ENCODE measurements at places on chromosomes 1 and 21.

GRCh38 chr1:173017792-173018191 lies 32.9 kb downstream of the TNFSF18 start:
- no peak for DNase-seq

DNA sequence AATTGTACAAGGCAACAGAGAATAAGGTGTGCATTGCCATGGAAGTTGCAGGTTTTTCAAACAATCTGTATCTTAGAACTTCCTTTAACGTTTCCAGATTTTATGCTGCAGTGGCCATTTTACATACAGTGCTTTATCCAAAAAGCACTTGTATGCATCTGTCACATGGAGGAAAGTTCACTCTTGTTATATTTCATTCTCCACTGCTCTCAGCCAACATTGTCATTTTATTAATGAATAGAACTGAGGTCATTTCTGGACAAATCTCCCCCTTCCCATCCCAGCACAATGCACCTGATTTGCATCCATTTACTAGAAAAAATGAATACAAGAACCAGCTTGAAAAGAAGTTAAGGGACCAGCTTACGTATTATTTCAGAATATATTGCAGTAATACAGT lies 342.0 kb downstream of the USP25 start:
- no peak for DNase-seq

DNA sequence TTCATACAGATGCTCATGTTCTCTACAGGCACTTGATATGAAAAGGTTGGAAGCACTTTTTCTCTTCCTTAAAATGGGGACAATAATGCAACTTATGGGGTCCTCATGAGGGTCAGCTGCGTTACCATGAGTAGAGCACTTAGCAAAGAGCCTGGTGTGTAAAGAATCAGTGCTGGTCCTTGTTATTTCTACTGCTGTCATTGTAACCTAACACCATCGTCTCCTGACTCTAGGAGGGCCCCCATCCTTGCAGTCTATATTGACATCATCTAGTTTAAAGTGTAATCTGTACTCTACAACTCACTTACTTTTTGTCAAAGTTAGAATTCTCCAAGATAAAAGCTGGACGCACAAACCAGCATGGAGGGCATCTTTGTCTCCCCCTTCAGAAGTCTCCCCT lies 2.4 kb downstream of the CAPN9 start:
- DNase-seq, result no peak

- peak; percentile 80 for DNase-seq
Measured at GRCh38 chr1:204509186-204509635, 7.0 kb upstream of the MDM4 start.

GRCh38 chr1:221774054-221774842 lies 32.4 kb upstream of the DUSP10 start:
- DNase-seq, result no peak

GRCh38 chr1:210653771-210654170 lies 325.1 kb downstream of the HHAT start:
- peak; percentile 8 for DNase-seq

GRCh38 chr1:173530795-173531693 lies 53.9 kb downstream of the PRDX6 start:
- no peak for DNase-seq

- no peak for DNase-seq
Measured at GRCh38 chr1:182681568-182681912, 2.8 kb downstream of the RGS8 start.

DNA sequence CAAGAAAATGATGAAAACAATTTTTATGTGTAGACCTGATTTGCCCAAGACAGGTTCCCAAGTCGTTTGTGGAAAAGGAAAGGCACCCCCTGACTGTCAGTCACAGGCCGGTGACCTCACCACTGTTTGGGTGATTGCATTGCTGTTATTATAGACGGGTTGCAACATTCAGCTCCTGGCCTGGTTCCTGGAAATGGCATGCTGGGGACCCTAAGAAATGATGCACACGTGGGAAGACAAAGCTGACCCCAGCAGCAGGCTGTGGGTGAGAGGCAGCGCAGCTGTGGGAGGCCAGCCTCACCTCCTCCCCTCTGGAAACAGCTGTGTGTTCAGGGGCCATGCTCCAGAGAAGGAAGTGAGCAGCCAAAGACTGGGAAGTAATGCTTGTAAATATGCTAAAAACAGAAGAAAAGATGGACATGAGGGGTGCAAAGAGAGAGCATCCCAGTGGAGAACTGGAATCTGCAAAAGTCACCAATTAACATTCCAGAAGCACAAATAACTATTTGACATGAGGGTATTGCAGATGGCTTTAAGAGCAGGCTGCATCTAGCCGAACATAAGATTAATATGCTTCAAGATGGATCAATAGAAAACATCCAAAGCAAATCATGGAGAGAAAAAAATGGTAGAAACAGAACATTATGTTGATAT lies 23.4 kb upstream of the ABCG1 start:
- DNase-seq, result peak; percentile 65

DNA sequence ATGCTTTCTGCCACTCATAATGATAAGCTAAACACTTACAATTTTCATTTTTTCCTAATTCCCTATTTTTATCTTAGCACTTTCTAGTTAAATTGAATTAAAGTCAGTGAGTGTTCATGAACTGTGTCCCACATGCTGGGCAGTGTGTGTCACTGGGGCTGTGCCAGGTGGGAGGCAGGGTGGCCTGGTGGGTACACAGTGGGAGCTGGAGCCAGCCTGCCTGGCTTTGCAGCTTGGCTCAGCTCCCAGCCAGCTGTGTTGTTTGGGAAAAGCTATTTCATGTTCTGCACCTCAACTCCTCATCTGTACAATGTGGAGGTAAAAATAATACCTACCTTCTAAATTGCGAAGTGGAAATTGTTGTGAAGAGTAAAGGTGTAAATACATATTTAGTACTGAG lies 238.4 kb downstream of the PLA2G4A start:
- DNase-seq, result no peak

DNA sequence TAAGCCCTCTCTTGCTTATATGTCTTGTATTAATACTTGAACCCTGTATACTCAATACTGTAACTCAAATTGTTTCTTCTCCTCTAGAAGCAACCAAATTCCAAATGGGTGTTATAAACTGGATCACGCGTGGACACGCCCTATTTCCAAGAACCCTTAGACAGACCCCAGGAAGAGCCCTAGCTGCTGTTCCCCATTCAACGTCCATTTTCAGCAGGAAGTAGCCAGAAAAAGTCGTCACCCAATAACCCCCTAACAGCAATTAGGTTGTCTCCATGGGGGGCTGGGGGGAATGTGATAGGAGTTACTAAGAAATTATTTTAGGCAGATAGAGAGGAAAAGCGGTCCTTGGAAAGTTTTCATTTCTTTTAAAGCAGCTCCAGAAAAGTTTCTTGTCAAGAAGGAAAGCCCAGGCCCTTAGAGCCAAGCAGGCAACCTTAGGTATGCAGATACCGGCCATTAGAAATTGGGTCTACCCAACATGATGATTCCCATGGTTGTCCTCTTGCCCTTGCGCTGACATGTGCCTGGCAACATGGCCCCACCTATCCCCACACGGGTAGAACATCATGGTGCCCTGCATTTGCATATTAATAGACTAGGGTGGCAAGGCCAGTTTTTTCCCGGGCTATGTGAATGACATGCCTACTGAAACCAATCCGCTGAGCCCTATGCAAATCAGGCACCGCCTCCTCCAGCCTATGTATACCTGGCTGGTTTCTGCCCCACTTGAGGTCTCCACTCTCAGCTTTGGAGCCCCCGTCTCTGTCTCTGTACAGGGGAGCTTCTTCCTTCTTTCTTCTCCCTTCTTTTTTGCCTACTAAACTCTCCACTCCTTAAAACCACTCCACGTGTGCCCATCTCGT lies 4.0 kb upstream of the CD46 start:
- DNase-seq, result no peak

GRCh38 chr1:224666913-224667312 lies 50.8 kb downstream of the CNIH3 start:
- DNase-seq, result no peak

GRCh38 chr1:156499842-156500542 lies 583 bp downstream of the MEF2D start:
- peak; percentile 14 for DNase-seq

GRCh38 chr1:167935216-167936067 lies 1.0 kb upstream of the DCAF6 start:
- DNase-seq, result peak; percentile 52

GRCh38 chr1:7457811-7458210 lies 313.3 kb upstream of the VAMP3 start:
- DNase-seq, result no peak

DNA sequence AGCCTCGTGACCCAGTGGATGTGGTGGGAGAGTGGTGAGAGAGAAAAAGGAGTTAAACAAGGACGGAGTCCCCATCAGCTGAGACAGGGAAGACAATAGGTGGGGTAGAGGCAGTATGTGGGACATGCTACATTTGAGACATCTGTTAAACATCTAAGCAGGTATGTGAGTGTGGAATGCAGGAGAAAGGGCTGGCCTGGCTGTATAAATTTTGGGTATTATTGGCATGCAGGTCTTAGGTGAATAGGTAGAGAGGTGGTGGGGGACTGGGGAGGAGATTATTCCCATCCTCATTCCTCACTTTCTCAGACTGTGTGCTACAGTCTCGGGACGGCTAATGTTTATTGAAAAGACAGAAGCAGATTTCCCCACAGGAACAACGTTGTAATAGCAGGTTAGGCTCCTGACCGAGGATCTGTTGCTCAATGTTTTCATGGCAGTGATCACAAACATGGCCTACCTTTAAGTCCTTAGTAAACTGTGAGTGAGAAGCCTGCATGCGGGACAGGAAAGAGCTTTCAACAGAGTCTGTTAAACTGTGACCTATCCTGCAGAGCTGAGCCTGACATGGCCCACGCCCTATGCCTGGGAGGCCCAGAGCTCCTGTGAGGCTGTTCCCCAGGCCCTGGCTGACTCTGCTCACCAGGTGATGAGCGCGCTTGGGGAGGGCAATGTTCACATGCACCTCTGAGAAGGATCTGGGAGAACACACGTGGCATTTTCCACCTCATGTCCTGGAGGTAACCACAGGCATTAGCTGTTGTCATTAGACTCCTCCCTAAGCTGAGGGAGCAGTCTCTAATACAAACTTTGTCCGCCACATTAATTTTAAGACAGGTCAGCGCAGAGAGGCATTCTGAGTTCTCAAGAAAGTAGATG lies 16.5 kb downstream of the VSIG8 start:
- peak; percentile 72 for DNase-seq

DNA sequence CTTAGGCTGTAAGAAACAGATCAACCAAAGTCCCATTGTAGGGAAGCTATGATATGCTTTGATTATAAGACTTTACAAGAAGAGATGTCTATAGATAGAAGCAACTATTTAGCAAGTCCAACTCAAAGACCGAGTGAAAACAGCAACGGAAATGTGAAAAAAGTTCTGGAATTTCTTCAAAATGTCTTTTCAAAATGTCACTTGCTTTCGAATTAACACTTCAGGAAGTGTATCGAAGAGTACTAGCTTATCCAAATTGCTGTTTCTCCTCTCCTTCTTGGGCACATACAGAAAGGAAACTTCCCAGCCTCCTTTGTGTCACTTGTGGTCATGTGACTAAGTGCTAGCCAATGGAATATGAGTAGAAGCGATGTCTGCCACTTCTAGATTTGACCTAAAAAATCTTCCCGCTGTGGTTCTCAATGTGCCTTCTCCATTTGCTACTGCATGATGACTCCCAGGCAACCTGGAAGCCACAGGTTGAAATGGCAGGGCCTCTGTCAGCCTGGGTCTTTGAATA lies 89.9 kb downstream of the TSEN15 start:
- DNase-seq, result no peak

DNA sequence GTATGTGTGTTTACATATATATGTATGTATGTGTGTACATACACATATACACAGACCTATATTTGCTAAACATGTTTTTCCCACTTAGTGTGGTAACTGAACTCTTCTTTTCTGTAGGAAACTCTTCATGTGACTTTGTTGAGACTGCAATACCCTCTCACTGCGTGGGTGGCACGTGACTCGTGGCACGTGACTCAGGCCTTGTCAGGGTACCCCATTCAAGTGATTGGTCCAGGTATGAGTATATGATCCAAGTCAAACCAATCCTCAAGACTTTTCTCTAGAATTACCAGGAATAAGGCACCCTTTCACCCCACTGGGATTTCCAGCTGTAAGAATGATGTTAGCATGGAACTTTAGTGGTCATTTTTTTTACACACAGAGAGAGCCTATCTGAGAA lies 149.2 kb upstream of the KCNK2 start:
- peak; percentile 33 for DNase-seq

DNA sequence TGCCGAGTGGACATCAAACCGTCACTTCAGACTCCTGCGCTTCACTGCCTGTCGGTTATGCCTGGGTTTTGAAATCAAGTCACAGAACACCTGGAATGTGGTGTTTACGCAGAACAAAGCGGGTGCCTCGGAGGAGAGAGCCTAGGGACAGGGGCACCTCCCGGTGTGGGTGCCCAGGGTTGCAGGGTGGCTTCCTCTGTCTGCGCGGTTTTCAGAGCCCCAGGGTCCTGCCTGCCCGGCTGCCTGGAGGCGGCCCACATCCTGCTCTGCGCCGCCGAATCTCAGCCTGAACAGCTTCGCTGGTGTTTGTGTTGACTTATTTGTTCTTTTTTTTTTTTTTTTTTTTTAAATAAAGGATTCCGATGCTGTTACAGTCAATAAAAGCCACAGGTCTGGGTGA lies 113.5 kb upstream of the COL6A1 start:
- no peak for DNase-seq

DNA sequence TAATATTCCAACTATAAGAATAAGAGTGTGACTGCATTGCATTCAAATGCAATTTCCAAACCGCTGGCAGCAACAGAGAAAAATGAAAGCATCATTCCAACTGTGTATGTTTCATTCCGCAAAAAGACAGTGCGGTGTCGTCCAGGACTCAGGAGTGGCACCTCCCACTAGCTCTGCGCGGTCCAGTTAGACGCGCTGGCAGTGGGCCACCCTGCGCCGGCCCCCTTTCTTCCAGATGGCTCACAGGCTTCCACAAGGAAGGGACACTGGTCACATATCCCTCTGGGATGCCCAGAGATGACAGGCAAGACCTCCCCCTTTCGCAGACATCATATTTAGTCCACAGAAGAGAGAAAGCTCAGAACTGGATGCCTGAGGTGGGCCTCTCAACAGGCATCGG lies 11.9 kb downstream of the WRAP73 start:
- DNase-seq, result no peak

- peak; percentile 4 for DNase-seq
Measured at GRCh38 chr21:32135401-32136363, 143.2 kb downstream of the MIS18A start.

DNA sequence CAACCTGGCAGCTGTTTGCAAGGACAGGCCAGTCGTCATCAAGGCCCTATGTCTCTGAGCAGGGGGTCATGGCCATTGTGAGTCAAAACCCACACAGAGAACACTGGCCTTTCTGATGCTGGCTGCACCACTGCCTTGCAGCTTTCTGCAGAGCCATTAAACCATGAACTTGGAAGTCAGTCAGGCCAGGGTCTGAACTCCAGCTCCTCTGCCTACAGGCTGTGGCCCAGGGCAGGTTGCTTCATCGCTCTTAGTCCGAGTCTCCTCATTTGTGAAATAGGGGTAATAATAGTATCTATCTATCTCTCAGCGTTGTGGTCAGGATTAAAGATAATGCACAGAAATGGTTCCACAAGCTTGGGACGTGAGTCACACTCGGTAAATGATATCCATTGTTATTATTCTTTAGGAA lies 35.8 kb upstream of the HIVEP3 start:
- peak; percentile 79 for DNase-seq

Data from epithelial cell of esophagus (primary cell).